Daoy (cell line): ENCODE measurements at places on chromosomes 16 and 17. TPM values are rescaled to one million over a fixed set of nuclear protein-coding genes. Genes with fewer than 3 reads are reported as not detected.

DNA sequence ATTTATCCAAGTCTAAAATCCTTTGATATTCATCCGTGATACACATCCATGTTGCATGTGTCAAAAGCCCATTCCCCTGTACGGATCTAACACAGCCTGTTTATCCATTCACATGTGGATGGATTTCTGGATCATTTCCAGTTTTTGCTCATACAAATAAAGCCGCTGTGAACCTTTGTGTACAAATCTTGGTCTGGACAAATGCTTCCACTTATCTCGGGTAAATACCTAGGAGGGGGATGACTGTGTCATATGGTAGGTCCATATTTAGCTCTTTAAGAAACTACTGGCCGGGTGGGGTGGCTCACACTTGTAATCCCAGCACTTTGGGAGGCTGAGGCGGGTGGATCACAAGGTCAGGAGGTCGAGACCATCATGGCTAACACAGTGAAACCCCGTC is 6.3 kb upstream of the TBCD start:
- DNase-seq = no peak

GRCh38 chr17:48925991-48926342 is 17.8 kb downstream of the UBE2Z start:
- no peak for DNase-seq

Gene RND2
- 0.11 TPM in 1 of 2 replicates, not detected in the other for total RNA-seq

- no peak for DNase-seq
Observed at GRCh38 chr17:48159232-48159631, 51.7 kb downstream of the SNX11 start.

Gene MARVELD3
- 0.11 and 0.18 TPM in 2 replicates for total RNA-seq

DNA sequence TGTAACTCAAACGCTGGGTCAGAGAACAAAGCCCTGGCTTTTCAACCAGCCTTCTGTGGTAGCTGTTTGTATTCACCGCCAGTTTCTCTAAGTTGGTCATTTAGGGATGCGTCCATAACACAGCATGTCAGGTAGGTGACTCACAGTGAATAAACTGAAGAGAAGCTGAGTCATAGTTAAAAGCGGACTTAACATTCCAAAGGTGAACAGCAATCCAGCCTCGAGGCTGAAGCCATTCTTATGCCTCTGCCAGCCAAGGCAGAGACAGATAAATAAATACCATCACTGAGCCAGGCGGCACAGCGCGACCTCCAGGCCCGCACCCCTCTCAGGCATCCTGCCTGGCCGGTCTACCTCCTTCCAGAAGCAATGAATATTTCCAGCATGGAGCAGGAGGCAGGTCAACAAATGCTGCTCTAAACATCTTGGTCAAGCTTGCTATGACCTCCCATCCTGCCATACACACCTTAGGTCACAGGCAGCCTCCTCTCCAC is 12.4 kb upstream of the CACNG4 start:
- peak; percentile 94 for DNase-seq
